RCC 7860 (cell line): ENCODE measurements at places on chromosomes 2 and 18.

GRCh38 chr2:29001806-29002205 lies 20.7 kb downstream of the TOGARAM2 start:
- no peak for DNase-seq

- peak; percentile 76 for DNase-seq
Measured at GRCh38 chr2:26970244-26970927, at the start of gene MAPRE3. MAPRE3 (plus strand) TSS chr2:26970637; CDS start chr2:27022219, 51,582 bp downstream.

DNA sequence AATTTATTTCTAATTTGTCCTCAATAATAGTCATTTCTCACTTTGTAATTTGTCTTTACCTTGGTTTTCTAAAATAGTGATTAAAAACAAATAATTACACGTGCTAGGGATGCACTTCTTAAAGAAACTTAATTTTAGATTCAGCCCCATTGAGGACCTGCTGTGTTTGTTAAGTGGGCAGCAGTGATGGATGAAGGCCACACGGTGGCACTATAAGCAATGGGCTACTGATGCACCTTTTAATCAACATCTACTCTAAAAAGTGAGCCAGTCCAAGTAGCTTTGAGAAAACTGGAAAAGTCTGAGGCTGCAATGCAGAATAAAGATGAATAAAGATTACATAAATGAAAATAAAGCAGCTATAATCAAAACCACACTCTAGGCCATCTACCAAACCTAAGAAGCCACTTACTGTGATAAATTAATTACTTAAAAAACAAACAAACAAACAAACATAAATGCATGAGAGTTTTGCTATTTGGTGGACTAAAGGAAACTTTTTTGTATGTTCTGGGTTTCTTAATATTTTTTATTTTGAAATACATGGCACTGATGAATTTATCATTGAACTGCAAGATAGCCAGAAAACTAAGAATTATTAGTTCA lies 89.3 kb downstream of the PDE11A start:
- DNase-seq, result peak; percentile 56

DNA sequence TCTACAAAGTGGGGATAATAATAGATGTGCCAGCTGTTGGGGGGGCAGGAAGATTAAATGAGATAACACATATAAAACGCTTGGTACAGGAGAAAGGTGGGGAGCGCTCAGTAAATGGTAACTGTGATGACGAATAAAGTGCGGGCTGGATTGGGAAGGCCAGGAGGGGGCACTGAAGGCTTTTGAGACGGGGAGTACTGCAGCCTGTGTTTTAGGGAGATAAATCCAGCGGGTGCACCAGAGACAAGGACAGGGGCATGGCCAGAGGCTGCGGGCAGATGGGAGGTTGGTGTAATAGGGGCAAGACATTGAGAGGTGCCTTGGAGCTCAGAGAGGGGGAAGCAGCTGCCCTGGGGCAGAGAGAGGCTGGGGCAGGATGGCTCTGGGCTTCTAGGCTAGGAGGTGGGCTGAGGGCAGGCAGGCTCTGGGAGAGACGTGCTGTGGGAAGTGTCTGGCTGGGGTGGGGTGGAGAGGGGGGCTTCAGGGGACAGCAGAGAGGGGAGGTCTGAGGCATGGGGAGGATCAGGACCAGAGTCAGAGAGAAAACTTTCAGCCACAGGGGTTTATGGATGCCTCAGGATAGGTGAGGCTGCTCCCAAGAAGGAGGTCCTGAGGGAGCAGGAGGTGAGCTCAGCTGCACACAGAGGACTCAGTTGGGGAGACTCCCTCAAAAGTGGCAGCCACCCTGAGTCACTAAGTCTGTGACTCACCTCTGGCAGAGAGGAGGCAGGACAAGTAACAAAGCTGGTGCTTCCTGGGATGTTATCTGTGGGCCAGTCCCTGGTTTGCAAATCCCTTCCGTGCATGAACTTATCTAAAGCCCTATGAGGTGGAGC lies 18.8 kb downstream of the TEX44 start:
- peak; percentile 89 for DNase-seq

DNA sequence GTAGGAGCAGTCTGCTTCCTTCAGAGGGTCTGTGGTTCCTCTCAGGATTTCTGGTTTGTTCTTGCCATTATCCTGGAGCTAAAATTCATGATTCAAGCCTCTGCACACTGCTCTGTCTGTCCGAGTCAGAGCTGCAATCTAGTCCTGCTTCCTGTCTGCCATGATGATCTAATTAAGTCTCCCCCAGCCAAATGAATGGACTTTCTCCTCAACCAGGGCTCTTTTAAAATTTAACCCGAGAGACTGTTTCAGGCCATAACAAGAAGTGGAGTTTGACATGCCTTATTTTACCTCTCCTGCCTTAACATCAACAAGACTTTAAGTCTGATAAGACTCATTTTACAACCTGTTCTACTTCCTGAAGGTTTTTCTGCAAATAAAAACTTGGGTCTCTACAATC lies 1009.6 kb upstream of the DDX18 start:
- no peak for DNase-seq

DNA sequence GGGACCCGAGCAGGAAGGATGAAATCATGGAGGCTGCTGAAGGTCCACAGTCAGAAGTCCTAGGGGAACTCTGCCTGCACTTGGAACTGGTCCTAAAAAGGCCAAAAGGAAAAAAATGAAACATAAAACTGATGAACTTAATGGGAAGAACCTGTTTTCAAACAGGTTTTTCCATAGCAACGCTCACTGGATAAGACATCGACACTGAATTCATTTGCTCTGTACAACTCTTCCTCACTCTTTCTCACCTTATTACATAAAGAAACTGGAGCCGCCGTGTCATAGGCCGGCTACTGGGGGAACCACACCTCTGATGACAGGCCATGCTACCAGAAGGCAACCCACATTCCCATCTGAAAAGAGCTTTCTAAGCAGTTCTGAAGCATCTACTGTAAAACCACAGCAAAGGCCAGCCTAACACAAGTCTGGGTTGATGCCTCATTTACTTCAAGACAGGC lies 83.6 kb downstream of the FARSB start:
- DNase-seq, result no peak

DNA sequence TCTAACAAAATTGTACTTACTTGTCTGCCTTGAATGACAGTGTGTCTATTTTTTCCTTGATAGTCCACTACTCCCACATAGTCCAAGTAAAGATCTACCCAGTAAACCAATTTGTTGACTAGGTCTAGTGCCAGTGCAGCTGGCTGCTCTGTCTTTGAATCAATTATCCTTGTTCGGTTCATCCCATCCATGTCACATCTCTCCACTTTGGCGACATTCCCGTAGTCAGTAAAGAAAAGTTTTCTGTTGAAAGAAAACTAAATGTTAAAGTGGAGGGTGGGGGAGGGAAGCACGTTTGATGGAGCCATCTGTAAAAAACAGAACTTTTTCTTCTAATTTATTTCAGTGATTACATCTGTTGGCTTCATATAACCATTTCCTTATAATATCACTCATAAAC lies 1068.8 kb downstream of the LRP1B start:
- no peak for DNase-seq

DNA sequence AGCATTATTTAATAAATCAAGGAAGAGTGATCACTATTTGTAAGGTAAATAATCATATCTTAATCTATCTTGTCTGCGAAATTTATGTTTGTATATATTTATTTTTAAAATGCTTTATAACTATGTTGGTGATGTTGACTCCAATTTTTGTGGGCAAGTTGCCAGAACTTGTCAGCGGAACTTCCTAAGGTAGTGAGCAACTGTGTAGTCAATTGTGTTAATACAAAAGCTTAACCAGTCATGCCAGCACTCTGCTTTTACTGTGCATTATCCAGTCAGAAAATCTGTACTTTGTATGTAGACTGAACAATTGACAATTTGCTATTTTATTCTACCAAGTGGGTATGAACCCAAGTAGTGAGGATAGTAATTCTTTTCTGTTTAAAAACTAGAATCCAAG lies 61.9 kb upstream of the RND3 start:
- no peak for DNase-seq

DNA sequence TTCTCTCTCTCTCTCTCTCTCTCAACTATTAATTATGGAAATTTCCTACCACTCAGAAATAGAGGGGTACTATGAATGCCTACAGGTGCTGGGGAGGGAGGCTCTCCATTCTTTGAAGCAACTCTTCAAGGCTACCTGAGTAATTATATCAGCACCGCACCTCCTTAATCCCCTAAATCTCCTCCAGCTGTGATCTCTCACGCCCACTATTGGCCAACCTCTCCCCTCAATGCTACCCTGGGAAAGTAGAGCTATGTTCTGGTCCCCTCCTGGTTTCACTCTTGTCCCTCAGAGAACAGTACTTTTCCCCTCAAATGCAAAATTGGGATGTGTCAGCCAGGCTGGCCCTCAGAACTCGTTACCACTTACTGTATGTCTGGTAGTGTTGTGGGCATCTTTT lies 1.6 kb downstream of the MOCOS start:
- no peak for DNase-seq

- no peak for DNase-seq
Measured at GRCh38 chr2:143429932-143430679, 300.9 kb downstream of the ARHGAP15 start.

DNA sequence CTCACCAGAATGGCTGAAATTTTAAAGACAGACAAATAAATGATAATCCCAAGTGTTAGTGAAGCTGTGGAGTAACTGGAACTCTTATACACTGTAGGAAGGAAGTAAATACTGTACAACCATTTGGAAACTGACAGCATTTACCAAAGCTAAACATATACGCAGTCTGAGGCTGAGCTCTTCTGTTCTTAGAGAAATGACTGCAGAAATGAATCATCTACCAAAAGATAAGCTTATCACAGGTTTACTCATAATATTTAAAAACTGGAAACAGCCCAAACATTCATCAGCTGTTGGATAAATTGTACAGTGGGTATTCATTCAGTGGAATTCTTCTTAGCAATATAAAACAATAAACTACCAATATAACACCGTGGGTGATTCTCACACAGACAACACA lies 218.2 kb upstream of the RAB12 start:
- DNase-seq, result no peak

- DNase-seq, result no peak
Measured at GRCh38 chr2:15546297-15547098, 14.6 kb downstream of the NBAS start.

- no peak for DNase-seq
Measured at GRCh38 chr2:101121174-101121573, 30.0 kb downstream of the TBC1D8 start.

GRCh38 chr2:60350791-60351190 lies 202.7 kb downstream of the BCL11A start:
- DNase-seq, result no peak

DNA sequence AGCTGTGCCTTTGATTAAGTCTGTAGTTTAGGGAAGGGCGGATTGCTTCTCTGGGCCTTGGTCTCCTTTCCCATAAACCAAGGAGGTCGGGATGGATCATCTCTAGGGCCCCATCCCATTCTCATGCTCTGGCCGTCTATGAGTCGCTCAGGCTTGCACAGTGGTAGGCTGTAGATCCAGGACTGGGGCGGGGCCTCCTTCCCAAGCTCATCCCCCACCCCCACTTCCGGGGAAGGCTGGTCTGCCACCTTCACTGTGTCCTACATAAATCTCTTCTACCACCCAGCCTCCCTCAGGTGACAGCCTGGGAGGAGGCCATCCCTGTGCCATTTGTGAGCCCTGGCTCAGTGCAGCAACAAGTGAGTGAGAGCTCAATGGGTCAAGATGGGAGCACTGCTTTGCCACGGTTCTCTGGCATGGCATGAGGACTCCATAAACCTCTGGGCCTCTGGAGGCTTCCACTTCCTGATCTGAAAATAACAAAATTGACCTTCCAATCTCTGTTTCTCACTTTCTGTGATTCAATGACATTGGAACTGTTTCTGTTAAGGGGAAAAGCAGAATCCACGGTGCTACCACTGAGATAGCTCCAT lies 68.5 kb downstream of the SUMO1 start:
- no peak for DNase-seq

DNA sequence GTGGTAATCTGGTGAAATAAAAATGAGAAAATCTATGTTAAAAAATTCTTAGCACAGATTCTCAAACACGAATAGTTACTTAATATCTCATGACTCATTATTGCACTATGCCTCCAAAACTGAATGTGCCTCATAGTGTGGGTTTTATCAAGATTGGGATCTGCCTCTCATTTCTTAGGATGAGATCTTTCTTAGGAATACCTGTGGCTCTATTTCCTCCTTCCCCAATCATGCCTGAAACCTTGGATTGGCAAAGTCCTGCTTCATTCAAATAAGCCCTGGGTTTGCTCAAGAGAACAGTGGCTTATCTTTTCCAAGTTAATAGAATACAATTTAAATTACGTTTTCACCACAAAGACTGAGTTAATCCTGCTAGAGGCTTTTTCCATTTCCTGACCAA lies 100.3 kb downstream of the DPP10 start:
- DNase-seq, result no peak

DNA sequence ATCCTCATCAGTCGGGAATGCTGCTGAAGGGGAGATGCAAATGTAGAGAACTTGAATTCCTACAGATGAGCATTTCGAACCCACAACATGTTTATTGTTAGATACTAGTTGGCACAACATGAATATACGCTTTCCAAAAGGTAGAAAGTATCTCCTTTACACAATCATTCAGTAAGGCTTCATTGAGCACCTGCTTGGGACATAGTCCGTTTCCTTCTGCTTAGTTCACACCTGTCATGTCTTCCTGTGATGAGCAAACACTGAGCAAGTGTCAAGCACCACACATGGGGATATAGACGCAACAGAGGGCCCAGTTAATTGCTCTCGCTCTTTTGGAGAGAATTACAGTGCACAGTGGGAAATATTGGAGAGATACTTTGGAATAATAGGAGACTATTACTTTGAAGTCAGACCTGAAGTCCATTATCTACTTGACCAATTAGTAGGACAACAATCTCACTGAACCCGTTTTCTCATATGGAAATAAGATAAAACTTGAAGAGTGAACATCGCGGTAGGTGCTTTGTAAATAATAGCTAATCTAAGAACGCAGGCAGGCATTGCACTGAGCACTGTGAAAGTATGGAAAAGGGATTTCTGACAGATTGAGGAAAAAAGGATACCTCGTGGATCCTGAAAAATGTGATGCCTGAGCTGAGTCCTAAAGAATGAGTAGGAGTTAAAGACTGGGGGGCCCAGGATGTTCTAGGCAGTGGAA lies 1.2 kb downstream of the CPSF3 start:
- DNase-seq, result no peak

- DNase-seq, result no peak
Measured at GRCh38 chr2:188456114-188456909, 164.6 kb downstream of the GULP1 start.

GRCh38 chr2:220057916-220058315 lies 430.5 kb downstream of the SLC4A3 start:
- peak; percentile 45 for DNase-seq

DNA sequence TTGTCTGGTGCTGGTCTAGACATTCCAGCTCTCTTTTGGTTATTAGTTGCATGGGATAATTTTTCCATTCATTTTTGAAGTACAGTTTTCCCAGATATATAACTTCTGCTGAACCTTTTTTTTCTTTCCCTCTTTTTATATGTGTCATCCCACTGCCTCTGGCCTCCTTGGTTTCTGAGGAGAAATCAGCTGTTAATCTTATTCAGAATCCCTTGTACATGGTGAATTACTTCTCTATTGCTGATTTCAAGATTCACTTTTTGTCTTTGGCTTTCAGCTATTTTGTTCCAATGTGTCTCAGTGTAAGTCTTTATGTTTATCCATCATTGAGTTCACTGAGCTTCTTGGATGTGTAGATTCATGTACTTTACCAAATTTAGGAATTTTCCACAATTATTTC lies 99.7 kb downstream of the ARHGEF4 start:
- no peak for DNase-seq
